Activated naive CD4-positive, alpha-beta T cell treated with anti-CD3 and anti-CD28 coated beads for 36 hours (primary cell): ENCODE measurements at places on chromosomes 7 and 10. TPM values are rescaled to one million over a fixed set of nuclear protein-coding genes. Genes with fewer than 3 reads are reported as not detected.

The AEBP1 gene
- 10.8 TPM for total RNA-seq

- DNase-seq = no peak
These were observed 225.5 kb upstream of the NFE2L3 start for GRCh38 chr7:25926451-25926850.

- no peak for DNase-seq
These were observed 188.3 kb downstream of the CHCHD3 start for GRCh38 chr7:132893560-132893959.

DNA sequence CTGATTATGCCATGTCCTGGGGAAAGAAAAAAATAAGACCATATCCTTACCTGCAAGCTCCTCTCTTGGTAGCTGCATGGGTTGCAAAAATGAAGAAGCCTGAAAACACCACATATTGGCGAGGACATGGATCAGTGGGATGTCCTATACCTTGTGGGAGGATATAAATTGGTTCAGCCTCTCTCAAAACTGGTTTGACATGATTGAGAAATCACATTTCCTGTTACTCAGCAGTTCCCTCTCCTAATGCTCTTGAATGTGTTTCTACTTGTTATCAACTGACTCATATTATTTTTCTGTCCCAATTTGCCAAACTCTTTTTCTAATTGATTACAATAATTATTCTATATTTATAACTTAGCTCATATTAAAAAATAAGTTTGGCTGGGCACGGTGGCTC, 380.2 kb downstream of the EXOC4 start:
- DNase-seq = no peak

- no peak for DNase-seq
These were observed 122.6 kb downstream of the MICU1 start for GRCh38 chr10:72503241-72503640.

The LEP gene
- total RNA-seq = not detected

DNA sequence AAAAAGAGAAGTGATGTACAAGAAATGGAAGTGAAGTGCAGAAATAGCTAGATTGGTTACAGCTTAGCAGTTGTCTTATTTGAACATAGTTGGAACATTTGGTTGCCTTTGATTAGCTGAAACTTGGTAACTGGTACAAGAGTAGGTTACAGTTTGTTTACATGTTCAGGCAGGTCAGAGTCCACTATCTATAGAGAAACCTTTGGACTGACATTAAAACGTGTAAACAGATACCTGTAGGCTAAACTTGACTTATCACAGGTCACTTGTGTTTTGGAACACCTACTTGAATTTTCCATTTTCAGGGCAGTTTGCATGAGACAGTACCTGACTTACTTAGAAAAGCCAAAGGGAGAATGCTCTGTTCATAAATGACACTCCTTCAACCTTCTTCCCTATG, 28.5 kb upstream of the CYP2C8 start:
- DNase-seq = no peak
